ENCODE measurements at places on chromosomes 5 and 9. TPM values are rescaled to one million over a fixed set of nuclear protein-coding genes. Genes with fewer than 3 reads are reported as not detected.

Gene HAPLN1
- not detected for total RNA-seq

Gene SEC61B
- total RNA-seq = 125 TPM

Gene CD14
- 12.2 TPM for total RNA-seq

DNA sequence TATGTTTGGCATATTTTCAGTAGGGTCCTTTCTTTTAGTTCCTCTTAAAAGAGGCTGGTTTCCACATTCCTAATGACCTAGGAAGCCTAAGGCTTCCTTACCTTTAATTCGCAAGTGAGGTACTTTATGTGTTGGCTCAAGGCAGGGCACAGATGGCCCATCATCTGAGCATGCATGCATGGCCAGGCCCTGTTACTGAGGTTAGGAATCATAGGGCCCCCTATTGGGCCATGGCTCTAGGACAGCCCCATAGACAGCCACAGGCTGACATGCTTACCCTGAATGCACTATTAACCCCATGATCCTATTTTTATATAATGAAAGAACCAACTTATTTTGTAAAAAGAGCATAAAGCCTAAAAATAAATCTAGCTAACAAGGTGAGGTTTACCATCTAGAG is 271.4 kb downstream of the ELAVL2 start:
- DNase-seq = no peak

DNA sequence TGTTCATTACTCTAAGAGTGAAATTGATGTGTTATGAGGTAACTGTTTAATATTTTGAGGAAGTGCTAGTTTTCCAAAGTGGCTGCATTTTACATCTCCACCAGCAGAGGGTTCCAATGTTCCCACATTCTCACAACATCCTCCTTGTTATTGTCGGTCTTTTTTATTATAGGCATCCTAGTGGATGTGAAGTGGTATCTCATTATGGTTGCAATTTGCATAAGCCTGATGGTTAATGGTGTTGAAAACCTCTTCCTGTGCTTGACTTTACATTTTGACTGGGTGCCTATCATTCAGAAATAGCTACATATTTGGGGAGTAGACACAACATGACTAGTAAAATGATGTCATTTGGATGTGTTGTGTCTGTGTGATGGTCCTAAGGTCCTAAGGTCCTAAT is 143.6 kb downstream of the MRPS30 start:
- DNase-seq = peak; percentile 79
